ENCODE measurements at places on chromosomes 1 and 21.
A peak's percentile ranks its signal among the peaks of the same experiment; 100 is the strongest.

DNA sequence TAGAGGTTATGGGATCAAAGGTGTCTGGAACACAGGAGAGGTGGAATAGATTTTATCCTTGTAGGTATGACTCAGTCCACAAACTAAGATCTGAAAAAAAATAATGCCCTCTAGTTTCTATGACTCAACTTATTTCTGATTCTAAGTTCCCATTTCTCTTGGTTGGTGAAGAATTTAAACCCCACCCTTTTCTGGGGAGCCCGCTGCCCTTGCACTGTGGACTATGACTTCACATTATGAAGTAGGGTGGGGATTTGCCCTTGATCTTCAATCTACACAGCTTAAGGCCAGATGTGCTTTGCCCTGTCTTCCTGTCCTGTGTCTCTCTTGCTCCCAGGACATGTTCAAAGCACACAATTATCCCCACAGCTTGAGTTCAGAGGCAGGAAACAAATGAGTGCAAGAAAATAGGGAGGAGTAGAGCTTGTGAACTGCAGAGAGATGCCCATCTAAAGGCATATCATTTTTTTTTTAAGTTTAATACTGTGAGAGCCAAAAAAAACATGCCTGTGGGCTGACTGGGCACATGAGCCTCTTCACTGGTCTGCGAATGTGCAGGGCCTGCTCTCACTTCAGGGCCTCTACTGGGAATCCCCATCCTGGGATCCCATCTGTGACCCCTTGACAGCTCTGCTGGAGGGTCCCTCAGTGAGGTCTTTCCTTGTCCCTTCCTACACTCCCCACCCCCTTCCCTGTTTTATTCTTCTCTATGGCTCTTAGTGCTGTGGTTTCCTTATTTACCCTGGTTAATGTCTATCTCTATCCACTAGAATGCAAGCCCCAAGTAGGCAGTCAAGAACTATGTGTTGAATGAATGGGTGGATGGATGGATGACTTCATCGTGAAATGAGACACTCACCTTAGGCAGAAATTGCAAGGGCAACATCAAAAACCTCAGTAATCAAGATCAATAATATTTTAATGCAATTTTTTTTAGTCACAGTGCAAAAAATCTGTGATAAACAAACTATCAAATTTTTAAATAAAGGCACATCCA is 61.5 kb downstream of the CD58 start:
- peak; percentile 73 for DNase-seq

GRCh38 chr1:58249737-58250586 is 296.6 kb downstream of the OMA1 start:
- DNase-seq = no peak

- peak; percentile 75 for DNase-seq
These were observed 36.5 kb upstream of the TRAPPC10 start for GRCh38 chr21:43975469-43976098.

DNA sequence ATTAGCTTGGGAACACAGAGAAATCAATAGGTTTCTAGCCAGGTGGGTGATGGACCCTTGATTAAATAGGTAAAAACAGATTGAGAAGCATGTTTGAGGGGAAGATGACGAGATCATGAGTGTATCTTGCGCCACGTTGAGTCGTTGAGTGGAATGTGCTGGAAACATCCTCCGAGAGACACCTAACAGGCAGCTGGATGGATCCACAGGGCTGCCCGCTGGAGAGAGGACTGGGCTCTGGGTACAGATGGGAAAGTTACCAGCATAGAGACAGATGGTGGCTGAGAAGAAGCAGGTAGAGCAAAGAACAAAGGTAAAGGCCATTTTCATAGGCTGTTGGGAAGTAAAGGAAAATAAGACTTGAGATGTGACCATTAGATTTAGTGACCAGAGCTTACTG is 15.6 kb downstream of the BATF3 start:
- no peak for DNase-seq

DNA sequence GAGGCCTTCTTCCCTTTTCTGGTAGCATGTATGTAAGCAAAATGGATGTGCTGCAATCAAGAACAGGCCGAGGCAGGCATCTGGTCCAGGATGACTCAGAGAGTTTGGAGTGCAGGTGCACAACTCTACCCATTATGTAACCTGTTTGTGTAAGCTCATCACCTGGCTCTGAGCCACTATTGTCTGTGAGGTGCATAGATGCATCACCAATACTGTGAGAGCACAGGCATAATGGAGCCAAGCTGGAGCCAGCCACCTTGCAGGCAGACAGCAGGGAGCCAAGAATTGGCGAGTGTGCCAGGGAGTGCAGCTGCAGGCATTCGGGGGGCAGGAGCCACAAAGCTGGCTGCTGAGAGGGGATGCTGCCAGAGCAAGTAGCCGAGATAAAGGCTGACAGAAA is 549.9 kb upstream of the RGS18 start:
- no peak for DNase-seq

DNA sequence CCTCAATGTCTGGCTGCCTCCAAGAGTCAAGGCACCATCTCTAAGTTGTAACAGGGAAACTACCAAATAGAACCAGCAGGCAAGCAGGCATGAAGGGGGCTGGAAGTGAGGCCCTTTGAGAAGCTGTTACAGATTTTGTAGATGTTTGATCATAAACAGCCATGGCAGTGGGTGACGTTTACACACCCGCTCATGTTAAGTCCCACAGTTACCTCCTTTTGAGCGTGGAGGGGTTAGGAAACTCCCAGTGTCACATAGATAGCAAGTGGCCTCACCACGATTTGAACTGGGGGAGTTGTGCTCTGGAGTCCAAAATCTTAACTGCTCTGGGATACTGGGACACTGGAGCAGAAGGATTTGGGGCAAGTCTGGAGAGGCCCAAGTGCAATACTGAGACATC is 192.4 kb downstream of the HIVEP3 start:
- DNase-seq = no peak

DNA sequence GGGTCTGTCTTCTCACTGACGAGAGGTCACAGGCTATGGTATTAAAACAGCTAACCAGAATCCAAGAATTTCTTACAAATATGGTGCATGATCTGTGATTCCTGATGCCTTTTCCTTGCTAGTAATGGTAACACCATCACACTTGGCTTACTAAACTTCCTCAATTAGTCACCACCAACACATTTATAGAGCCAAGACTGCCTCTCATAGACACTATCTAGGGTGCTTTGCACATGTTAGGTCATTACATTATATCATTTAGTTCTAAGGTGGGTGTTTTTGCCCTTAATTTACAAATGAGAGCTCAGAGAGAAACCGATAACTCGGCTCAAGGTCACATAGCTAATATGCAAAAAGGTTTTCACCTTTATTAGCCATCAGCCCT is 8.7 kb downstream of the KIF21B start:
- peak; percentile 76 for DNase-seq

DNA sequence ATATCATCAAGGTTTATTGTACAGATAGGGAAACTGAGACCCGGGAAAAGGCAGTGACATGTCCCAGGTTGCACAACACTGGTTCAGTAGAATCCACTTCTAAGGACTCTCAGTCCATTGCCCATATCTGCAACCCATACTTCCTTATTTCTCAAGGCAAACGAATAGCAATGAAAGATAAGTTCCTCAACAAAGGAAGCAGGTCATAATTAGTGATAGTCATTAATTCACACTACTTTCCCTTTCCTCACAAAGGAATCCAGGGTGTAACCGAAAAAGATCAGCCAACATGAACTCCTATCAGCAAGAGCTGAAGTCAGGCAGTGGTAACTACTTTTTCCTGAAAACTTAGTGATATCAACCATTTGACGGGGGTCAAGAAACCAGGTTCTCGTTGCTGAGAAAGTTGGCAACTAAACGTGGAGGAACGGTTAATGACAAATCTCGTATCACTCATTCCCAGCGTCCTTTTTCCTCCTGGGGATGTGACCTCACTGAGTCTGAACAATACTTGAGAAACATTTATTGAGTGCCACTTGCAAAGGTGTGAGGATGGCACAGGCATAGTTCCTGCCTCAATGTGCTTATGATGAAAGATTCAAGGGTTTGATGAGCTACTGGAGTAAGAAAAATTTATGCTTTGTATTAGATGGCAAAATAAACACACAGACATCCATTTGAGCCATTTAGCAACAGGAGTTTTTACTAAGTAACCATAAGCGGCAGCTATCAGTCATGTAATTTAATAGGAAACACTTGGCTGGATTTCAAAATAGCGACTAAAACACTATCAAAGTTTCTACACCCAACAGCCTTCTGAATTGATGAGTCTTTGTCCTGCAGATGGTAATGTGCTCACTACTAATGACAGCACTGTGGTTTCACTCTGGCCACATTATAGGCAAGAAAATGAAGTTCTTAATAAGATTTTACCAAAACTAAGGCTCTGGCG is 82.3 kb downstream of the PLPP3 start:
- DNase-seq = peak; percentile 39

DNA sequence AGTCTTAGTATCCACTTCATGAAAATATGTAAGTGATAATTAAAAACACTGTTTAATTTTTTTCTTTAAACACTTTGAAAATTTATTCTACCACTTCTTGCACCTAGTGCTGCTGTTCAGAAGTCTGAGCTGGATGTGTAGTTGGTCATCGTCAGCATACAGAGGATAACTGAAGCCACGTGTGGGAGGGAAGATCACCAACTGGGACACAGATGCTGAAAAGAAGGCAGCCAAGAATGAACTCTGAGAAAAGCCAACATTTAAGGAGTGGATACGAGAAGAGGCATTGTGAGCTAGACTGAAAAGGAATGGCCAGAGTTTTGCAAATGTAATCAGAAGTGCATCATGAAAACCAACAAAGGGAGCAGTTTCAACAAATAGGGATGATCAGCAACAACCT is 24.6 kb upstream of the CLCA4 start:
- DNase-seq = no peak
